Sigmoid colon (tissue), 7 donors: ENCODE measurements at places on chromosomes 7 and 10. TPM values are rescaled to one million over a fixed set of nuclear protein-coding genes. Genes with fewer than 3 reads are reported as not detected.

GRCh38 chr10:11560076-11560709 lies 51.3 kb downstream of the USP6NL start:
- no peak overlapping the region for H3K27ac ChIP-seq
- no peak overlapping the region for H3K4me3 ChIP-seq
- no peak for DNase-seq
- no peaks in the 10 kb centered on the region for H3K4me1 ChIP-seq

GRCh38 chr7:128164061-128164954 lies 76.8 kb upstream of the LEP start:
- peaks cover 68% of the 10 kb centered on the region for H3K27me3 ChIP-seq
- peaks cover 24% of the 10 kb centered on the region for H3K4me1 ChIP-seq
- H3K27ac ChIP-seq = no peak overlapping the region

The CYP2W1 gene
- total RNA-seq = not detected

- no peak overlapping the region for H3K4me3 ChIP-seq
- peaks cover 4% of the 10 kb centered on the region for H3K4me1 ChIP-seq
- no peaks in the 10 kb centered on the region for H3K36me3 ChIP-seq
- no peak for DNase-seq
- no peak overlapping the region for H3K27ac ChIP-seq
- H3K27me3 ChIP-seq = peaks cover 59% of the 10 kb centered on the region
These were observed 83.9 kb upstream of the PAX2 start for GRCh38 chr10:100661520-100661919.

DNA sequence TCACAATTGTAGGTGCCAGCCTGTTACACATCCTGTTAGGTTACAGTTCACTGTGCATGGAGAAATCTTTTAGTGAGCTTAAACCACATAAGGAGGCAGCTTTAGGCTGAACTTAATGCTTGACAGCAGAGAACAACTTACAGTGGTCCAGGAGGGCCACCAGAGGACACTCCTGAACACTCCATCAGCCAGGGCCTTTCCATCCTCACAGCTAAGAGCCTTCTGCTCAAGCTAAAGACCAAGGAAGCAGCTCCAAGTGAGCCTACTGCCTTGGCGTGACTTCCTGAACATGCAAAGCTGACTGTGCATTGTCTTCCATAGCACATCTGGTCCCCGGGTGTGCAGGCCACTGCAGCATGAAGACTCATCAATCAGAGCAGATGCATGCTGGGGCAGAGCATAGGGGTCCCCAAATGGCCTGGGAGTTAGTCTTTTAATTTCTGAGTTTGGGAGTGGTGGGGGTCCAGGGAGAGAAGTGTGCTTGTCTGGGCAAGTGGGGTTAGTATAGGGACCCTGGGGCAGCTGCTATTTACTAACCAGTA lies 105.0 kb downstream of the ZNF248 start:
- no peak overlapping the region for H3K27ac ChIP-seq
- no peak for DNase-seq
- H3K4me1 ChIP-seq = no peaks in the 10 kb centered on the region
- H3K27me3 ChIP-seq = no peaks in the 10 kb centered on the region

DNA sequence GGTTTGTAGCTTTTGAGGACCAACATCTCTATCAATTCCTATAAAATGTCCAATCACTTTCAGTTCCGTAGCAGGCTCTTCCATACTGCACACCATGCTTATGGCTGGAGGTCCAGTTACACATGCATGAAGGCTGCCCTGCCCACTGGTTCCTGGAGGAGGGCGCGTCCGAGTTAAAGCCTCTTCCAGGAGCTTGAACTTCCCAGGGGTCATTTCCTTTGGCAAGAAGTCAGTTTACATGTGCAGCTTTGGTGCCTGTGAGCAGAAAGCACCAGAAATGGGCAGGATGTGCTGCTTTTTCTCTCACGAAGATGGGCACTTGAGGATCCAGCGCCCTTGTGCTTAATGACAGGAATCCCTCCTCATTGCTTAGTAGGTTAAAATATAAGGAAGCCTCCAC lies 17.6 kb upstream of the PHYH start:
- no peak overlapping the region for H3K4me3 ChIP-seq
- no peak for DNase-seq
- H3K27ac ChIP-seq = no peak overlapping the region
- H3K36me3 ChIP-seq = peaks cover 16% of the 10 kb centered on the region
- H3K4me1 ChIP-seq = no peaks in the 10 kb centered on the region

- no peaks in the 10 kb centered on the region for H3K36me3 ChIP-seq
- no peak overlapping the region for H3K4me3 ChIP-seq
- H3K27me3 ChIP-seq = no peaks in the 10 kb centered on the region
- H3K27ac ChIP-seq = no peak overlapping the region
- H3K4me1 ChIP-seq = no peaks in the 10 kb centered on the region
These were observed 35.3 kb downstream of the PALS2 start for GRCh38 chr7:24608504-24608903.

The ATOH7 gene
- 0.71 TPM for total RNA-seq

DNA sequence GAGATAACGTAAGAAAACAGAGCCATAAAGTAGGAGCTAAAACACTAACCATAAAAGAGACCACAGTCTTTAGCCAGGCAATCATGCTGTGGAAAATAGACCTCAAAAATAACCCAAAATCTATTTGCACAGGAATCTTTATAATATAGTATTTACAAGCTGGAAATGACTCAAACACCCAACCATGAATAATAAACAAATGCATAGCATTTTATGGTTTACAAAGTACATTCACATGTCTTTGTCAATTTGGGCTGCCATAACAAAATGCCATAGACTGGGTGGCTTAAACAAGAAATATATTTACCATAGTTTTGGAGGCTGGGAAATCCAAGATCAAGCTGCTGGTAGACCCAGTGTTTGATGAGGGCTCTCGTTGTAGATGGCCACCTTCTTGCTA lies 65.5 kb upstream of the GRB10 start:
- no peaks in the 10 kb centered on the region for H3K27me3 ChIP-seq
- no peak overlapping the region for H3K4me3 ChIP-seq
- no peak overlapping the region for H3K27ac ChIP-seq
- no peaks in the 10 kb centered on the region for H3K36me3 ChIP-seq
- DNase-seq = no peak
- no peaks in the 10 kb centered on the region for H3K4me1 ChIP-seq

The ZNF518A gene
- total RNA-seq = 13.2 TPM

DNA sequence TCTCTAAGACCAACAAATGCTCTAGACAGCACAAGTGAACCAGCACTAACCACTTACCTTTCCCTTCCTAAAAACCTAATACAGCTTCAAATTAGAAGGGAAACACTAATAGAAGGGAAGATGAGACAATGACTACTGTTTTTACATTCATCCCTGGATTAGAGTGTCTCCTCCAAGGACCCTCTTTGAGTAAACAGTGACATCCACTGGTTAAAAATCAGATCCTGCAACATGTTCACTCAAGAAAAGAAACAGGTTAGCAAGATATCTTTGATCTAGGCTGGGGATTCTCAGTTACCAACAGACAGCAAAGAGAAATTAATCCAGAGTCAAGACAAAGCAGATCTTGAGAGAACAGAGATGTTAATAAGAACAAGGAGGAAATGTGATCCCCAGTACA lies 177.7 kb upstream of the GHITM start:
- no peak overlapping the region for H3K27ac ChIP-seq
- DNase-seq = no peak
- no peaks in the 10 kb centered on the region for H3K36me3 ChIP-seq
- no peaks in the 10 kb centered on the region for H3K27me3 ChIP-seq

GRCh38 chr7:149780056-149780455 lies 6.7 kb upstream of the ZNF467 start:
- no peaks in the 10 kb centered on the region for H3K36me3 ChIP-seq
- no peaks in the 10 kb centered on the region for H3K4me1 ChIP-seq
- DNase-seq = no peak
- H3K27me3 ChIP-seq = no peaks in the 10 kb centered on the region
- H3K27ac ChIP-seq = no peak overlapping the region

The PRKG1 gene
- total RNA-seq = 69.6 TPM

The RPEL1 gene
- not detected for total RNA-seq

GRCh38 chr7:104695563-104695962 lies 318.4 kb upstream of the KMT2E start:
- no peak overlapping the region for H3K4me3 ChIP-seq
- peaks cover 39% of the 10 kb centered on the region for H3K4me1 ChIP-seq
- H3K27me3 ChIP-seq = no peaks in the 10 kb centered on the region
- DNase-seq = no peak
- H3K27ac ChIP-seq = peak overlapping the region; percentile 72
- H3K36me3 ChIP-seq = no peaks in the 10 kb centered on the region

- H3K4me1 ChIP-seq = peaks cover 50% of the 10 kb centered on the region
- no peak for DNase-seq
- H3K27ac ChIP-seq = peak overlapping the region; percentile 90
- no peaks in the 10 kb centered on the region for H3K36me3 ChIP-seq
These were observed 563 bp downstream of the STAM start for GRCh38 chr10:17644485-17644943.

GRCh38 chr7:135445690-135446089 lies 64.2 kb downstream of the CNOT4 start:
- no peaks in the 10 kb centered on the region for H3K4me1 ChIP-seq
- H3K36me3 ChIP-seq = no peaks in the 10 kb centered on the region
- no peaks in the 10 kb centered on the region for H3K27me3 ChIP-seq
- H3K27ac ChIP-seq = no peak overlapping the region

The SLC39A12 gene
- total RNA-seq = 0.14 TPM

- H3K36me3 ChIP-seq = no peaks in the 10 kb centered on the region
- no peak for DNase-seq
- peaks cover 22% of the 10 kb centered on the region for H3K4me1 ChIP-seq
- H3K27ac ChIP-seq = no peak overlapping the region
These were observed 54.5 kb downstream of the COL1A2 start for GRCh38 chr7:94449151-94449725.

The IFIT2 gene
- 3.6 TPM for total RNA-seq

DNA sequence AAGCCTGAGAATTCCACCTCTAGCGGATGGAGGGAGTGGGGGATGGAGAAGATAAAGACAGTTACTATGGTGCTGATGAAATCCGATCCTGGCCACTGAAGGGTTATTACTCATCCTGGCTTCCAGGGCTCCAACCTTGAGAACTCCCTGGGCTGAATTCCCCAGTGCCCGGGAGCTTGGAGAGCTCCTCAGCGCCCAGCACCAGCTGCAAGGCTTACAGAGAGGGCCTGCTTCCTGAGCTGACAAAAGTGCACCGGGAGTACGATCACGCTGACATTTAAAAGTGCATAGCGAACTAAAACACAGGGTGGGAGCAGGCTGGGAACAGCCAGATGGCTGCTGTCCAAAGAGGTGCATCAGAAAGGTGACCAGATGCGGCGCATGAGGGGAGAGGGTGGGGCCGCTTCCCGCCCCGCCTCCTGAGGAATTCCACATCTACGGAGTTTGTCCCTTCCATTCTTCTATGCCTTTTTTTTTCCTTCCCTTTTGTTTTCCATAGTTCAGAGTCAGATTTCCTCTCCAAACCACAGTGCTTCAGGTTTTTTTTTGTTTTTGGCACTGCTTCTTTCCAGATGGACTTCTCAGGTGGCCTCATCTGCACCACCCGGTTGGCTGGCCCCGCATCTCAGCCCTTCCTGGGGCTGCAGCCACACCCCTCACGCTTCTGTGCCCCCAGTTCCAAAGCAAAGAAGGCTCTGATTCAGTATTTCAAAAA lies 62.4 kb upstream of the MKRN1 start:
- H3K4me3 ChIP-seq = no peak overlapping the region
- no peaks in the 10 kb centered on the region for H3K36me3 ChIP-seq
- no peaks in the 10 kb centered on the region for H3K27me3 ChIP-seq
- peak; percentile 91 for DNase-seq
- peaks cover 29% of the 10 kb centered on the region for H3K4me1 ChIP-seq

DNA sequence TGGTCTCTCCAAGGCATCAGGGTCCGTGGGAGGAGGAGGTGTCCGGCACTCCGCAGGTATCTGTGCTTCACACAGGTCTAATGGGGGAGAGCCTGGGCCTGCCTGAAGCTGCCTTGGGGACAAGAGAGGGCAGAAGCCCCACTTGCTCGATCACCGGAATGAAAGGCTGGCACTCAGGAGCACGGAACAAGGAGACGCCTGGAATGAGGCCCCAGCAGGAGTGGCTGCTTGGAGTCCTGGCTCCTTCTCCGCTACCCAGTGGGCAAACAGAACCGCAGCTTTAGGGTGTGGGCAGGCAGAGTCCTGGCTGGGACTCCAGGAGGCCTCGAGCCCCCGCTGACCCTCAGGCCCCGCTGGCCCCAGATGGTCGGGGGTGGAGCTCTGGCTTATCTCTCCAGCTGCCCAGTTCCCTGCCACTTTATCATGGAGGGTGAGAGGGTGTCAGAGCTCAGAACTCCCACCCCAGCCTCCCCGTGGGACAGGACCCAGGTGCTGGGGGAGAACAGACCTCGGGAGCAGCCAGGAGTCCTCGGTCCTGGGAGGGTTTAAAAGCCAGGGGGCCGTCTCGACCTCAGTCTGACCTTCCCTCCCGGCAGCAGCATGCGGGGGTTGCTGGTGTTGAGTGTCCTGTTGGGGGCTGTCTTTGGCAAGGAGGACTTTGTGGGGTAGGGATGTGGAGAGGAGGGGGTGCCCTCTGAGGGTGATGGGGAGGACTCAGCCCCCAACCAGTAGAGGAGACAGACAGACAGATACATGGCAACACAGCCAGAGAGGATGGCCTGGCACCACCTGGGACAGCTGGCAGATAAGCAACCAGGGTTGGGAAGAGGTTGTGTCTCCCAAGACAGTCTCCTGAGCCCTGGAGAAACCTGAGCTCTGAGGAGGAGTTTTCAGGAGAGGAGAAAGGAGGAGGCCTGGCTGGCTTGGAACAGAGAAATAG lies at the start of gene CPA1:
TSS of gene CPA1 (plus strand) at position 574 of the 940 bp plus-strand sequence. CDS start at position 601, 27 bp downstream.
- H3K4me1 ChIP-seq = peaks cover 14% of the 10 kb centered on the region
- no peak within 1 kb of the TSS for H3K4me3 ChIP-seq

GRCh38 chr7:77667459-77668086 lies 28.7 kb upstream of the RSBN1L start:
- no peak overlapping the region for H3K4me3 ChIP-seq
- no peaks in the 10 kb centered on the region for H3K36me3 ChIP-seq
- H3K27me3 ChIP-seq = no peaks in the 10 kb centered on the region
